AG09309 (cell line): ENCODE measurements at places on chromosomes 7 and 10.

DNA sequence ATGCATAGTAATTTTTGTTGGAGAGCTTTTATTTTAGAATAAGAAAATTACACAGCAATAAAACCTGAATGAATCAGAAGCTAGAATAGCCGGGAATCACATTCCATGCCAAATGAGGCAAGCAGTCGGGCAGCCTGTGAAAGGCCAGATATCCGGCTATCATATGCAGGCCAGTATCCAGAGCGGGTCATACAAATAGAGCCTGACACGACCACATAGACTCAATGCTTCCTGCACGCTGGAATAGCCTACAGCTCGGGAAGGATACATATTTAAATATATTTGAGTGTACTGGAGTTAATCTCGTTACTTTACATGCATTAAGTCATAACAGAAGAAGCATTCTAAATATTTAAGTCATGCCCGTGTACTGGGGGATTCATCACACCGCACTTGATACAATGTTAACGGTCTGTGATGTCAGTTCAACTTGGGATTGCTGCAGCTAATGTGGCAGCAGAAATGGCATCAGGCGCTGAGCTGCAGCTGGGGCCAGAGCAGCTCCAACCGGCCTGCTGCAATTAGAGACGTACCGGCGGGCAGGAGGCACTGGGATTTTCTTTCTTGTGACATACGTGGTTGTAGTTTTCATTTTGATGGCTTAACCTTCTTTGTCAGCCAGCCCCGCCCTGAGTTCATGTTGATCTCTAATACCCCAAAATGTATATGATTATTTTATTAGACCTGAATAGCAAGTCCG lies 112.0 kb downstream of the EBF3 start:
- no peak for DNase-seq

GRCh38 chr7:897086-897485 lies 20.7 kb downstream of the GET4 start:
- no peak for DNase-seq

- DNase-seq: no peak
Measured at GRCh38 chr10:71517298-71518169, 120.8 kb downstream of the CDH23 start.

DNA sequence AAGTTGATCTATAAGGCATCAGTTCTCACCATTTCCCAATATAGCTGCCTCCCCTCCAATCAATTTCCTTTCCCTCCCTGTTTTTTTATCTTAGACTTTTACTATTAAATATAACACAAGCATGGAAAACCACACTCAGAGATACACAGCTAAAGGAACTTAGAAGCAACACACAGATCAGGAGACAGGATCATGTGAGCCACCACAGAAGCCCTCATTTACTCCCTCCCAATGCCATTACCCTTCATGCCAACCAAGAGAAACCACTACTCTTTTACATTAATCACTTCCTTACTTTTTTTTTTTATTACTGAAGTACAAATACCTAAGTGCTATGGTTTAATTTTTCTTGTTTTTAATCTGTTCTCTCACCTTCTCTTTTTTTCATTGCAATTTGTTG lies 33.0 kb downstream of the COG5 start:
- no peak for DNase-seq

DNA sequence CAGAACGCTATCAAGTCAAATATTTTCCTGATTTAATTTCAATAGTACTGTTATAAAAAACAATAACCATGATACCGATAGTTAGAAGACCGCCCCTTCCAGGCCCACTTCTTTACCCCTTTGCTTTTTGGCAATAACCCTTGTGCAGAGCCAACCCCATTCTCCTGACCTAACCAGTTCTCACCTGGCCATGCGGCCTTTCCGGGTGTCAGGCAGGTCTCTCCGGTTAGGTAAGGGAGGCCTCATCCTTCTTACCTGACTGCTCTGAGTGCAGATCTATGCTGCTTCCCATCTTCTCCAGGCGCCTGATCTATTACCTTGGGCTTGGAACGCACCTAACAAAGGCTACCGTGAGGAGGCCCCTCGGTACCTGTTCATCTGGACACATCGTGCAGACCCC lies 26.6 kb downstream of the ZMIZ1 start:
- DNase-seq: no peak

DNA sequence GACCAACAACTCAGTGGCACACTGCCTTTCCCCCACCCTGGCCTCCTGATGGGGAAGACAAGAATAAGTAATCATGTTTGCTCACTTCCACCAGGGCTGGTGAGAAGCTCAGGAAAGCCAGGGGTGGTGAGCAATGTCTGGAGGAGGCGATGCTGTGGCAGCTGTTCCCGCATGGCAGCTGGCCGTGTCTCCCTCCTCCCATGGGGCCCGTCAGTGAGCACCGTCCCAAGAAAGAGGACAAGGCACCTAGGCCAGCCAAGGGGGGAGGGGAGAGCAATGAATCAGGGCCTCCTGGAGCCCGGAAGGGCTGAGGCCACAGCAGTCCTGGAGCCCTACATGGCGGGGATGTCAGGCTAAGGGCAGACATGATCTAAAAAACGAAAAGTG lies 69.2 kb upstream of the INSIG1 start:
- DNase-seq: no peak

DNA sequence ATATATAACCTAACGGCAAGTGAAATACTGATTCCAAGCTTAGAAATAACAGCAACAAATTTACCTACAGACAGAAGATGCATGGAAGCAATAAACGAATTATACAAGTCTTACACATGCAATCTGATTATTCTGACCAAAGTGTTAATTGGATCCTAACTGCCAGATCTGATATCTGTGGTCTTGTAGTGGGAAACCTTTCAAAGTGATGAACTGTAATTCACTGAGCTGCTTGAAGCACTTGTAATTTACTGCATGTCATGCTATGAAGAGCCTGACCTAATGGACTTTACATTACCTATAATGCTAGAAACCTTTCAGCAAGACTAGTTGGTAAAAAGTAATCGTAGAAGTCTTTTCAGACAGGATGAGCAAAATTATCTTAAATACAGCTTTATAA lies 205.6 kb downstream of the FOXP2 start:
- no peak for DNase-seq

- DNase-seq: no peak
Measured at GRCh38 chr10:86255405-86256251, 111.0 kb downstream of the GRID1 start.

DNA sequence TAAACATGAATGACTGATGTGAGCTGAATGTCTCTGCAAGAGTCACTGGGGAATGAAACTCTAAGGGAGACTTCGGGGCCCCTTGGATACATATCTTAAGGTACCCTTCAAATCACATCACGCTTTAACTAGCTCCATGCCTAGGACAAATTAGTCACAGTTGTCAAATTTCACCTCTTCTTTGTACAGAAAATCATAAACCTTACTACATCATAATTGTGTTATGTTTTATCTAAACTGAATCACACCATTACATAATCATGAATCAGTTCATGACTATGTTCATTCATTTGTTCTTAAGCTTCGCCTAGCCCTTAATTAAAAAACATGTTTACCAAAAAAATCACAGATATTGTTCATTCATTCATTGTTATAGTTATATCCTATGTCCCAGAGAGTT lies 2.1 kb upstream of the SLC13A1 start:
- DNase-seq: no peak

DNA sequence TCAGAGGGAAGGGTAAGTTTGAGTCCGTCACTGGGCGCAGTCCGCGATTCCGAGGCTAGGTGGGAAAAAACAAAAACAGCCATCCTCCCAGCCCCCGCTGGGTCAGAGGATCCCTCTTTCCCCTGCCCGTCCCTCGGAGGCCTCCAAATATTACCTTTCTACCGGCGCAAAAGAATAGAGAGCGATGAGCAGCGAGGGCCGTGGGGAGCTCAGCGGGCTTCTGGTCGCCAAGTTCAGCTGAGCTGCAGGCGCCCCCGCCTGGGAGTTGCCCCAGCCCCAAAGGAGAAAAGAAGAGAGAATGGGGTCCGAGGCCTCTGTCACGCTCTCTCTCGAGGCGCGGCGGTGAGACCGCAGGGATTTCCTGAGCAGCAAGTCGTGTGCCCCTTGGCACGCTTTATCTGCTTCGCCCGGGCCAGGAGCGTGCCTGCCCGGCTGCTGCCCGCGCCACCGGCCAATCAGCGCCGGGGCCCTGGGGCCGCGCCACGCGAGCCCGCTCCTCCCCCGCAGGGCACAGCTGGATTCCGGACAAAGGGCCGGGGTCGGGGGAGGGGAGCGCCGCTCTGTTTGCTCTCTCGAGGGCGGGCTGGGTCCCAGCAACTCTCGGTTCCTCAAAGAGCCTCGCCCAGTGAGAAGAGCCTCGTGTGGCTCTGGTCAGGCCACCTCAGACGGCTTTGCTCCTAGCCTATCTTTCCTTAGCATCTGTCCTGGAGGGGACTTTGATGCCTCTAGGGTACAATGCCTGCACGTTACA lies at the start of gene NEUROG3:
NEUROG3 (minus strand) TSS at position 367 of the 751 bp plus-strand sequence. CDS start 379 bp downstream, outside the sequence.
- DNase-seq: no peak

- DNase-seq: peak; percentile 16
Measured at GRCh38 chr10:33703501-33704213, 369.2 kb upstream of the NRP1 start.

- DNase-seq: no peak
Measured at GRCh38 chr7:130996833-130997231, 262.8 kb upstream of the KLF14 start.

- DNase-seq: no peak
Measured at GRCh38 chr10:101935431-101935830, 91.8 kb upstream of the KCNIP2 start.

- DNase-seq: no peak
Measured at GRCh38 chr10:18066947-18067346, 73.3 kb upstream of the CACNB2 start.

DNA sequence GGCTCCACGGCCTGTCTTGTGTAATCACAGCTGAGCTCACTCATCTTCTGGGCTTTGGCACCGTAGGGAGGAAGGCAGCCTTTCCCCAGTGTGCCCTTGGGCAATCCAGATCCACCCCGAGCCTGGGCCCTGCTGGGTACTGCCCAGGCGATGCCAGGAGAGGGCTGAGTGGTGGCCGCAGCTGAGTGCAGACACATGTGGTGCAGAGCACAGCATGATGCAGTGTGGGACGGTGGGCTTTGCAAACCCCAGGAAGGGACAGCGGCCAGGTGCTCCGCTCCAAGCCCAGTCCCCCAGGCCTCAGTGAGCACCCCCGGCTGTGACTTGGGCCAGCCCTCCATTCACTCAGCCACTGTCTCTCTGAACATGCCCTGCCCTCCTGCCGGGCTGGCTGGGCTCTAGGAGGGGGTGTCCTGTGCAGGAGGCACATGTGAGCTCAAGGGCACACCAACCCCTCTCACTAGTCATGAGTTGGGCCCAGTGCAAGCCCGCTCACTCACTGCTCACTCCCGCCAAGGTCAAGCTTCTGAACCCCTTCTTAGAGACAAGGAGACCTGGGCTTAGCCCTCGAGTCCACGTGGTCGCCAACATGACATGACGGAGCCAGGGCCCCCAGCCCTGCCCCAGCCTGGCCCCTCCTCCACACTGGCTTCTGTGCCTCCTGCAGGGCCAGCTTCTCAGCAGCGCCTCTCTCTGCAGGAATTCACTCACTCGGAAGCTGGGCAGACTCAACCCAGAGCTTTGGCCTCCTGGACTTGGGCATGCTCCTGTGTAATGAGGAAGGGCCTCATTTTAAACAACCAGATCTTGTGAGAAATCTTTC lies 77.5 kb upstream of the INSIG1 start:
- DNase-seq: no peak

- no peak for DNase-seq
Measured at GRCh38 chr7:45202625-45203024, 45.0 kb downstream of the RAMP3 start.

DNA sequence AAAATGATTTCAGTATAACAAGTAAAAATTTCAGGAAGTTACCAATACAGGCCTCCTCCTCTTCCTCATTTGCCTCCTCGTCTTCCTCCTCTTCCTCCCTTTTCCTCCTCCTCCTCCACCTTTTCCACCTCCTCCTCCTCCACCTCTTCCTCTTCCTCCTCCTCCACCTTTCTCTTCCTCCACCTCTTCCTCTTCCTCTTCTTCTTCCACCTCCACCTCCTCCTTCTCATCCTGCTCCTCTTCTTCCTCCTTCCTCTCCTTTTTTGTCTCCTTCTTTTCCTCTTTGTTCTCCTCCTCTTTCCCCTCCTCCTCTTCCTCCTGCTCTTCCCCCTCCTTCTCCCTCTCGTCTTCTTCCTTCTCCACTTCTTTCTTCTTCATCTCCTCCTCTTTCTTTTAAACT lies 94.4 kb upstream of the SFMBT2 start:
- DNase-seq: no peak

- DNase-seq: no peak
Measured at GRCh38 chr7:1562116-1562515, 6.1 kb upstream of the TMEM184A start.

GRCh38 chr7:148625342-148625741 lies 34.8 kb downstream of the C7orf33 start:
- no peak for DNase-seq

GRCh38 chr7:129122751-129123509 lies 21.6 kb upstream of the TSPAN33 start:
- no peak for DNase-seq

GRCh38 chr10:52979295-52979990 lies 206.9 kb upstream of the MBL2 start:
- DNase-seq: no peak

- no peak for DNase-seq
Measured at GRCh38 chr10:6738112-6738768, 158.2 kb upstream of the PRKCQ start.

DNA sequence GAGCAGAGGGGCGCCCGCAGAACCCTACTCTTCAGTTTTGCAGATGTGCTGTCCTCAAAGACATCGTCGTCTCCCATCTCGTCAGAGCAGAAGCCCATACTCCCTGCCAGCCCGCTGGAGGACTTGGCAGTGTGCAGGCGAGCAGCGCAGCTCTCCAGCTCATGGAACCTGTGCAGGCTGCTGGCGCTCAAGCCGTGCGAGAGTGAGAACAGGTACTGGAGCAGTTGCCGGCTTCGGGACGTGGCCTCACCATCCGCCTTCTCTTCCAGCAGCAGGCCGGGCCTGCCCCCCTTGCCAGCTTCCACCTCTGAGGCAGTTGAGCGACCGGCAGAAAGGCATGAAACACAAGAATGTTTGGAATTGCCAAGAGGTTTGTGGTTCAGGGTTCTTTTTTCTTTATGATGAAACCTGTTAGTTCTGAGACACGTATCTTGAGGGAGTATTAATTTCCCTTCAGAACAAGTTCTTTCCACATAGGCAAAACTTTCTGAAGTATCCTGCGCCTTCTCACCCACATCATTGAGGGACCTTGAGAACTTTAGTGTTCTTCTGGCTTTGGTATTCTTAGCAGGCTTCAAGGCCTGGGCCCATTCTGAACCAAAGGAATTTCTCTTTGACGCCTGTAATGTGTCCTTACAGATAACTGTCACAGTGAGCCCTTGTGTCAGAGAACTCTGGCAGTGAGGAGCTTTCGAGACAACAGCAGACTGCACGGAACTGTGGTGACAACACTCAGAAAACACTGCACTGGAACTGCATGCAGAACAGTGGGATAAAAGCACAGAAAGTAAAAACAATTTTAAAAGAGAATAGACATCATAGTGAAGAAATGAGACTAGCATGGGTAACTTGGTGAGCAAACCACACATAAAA lies 89.5 kb downstream of the ALOX5 start:
- DNase-seq: no peak

DNA sequence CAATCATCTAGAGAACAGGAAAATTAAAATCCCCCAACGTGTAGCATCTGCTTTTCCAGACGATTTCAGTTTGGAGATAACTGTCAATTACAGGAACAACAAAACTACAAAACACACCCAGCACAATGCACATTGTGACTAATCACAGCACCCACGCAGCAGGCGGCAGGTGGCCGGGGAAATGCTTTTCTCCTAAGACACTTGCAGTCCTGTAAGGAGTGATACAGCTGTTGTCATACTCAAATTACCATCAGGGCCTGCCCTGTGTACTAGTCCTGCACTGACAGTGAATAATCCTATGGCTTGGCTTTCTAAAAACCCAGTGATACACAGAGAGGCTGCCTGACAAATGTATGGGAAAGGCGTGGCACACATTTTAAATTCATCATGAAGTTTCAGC lies 37.8 kb downstream of the COBL start:
- DNase-seq: no peak
